ENCODE measurements at places on chromosomes 2 and 18. TPM values are rescaled to one million over a fixed set of nuclear protein-coding genes. Genes with fewer than 3 reads are reported as not detected.
A peak's percentile ranks its signal among the peaks of the same experiment; 100 is the strongest.

- no peak for DNase-seq
These were observed 151.8 kb downstream of the ST6GAL2 start for GRCh38 chr2:106734165-106734564.

DNA sequence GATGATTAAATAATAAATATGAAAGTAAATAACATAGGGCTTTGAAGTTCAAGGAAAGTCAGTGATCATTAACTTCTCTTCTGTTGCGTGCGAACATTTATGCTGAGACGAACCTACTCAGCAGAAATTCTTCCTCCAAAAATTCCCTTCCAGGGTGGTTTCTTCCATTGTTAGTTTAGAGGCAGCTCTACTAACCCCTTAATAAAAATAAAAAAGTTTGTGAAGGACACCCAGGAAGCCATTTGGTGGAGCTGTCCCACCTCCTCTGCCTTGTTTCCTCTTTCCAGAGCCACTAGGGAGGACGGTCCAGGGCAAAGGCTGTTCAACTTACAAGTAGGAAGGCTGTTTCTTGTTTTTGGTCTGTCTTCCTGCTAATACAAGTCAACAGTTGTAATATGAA lies 2.1 kb upstream of the SMAD2 start:
- peak; percentile 33 for DNase-seq

C1QL2 gene
- not detected for total RNA-seq

PREB gene
- 39.8 TPM for total RNA-seq

LTBP1 gene
- total RNA-seq: 61.9 TPM

DNA sequence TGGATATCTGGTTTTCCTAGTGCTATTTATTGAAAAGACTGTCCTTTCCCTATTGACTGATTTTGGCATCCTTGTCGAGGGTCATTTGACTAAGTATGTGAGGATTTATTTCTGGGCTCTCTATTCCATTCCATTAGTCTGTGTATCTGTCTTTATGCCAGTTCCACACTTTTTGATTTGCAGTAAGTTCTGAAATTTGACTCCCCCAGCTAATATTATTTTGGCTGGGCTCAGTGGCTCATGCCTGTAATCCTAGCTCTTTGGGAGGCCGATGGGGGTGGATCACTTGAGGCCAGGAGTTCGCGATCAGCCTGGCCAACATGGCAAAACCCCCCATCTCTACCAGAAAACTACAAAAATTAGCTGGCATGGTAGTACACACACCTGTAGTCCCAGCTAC lies 46.8 kb upstream of the GAREM2 start:
- no peak for DNase-seq

GRCh38 chr2:196105951-196106350 lies 37.3 kb upstream of the DNAH7 start:
- DNase-seq: no peak

- DNase-seq: no peak
These were observed 30.3 kb downstream of the GPR75 start for GRCh38 chr2:53829273-53829979.

DNA sequence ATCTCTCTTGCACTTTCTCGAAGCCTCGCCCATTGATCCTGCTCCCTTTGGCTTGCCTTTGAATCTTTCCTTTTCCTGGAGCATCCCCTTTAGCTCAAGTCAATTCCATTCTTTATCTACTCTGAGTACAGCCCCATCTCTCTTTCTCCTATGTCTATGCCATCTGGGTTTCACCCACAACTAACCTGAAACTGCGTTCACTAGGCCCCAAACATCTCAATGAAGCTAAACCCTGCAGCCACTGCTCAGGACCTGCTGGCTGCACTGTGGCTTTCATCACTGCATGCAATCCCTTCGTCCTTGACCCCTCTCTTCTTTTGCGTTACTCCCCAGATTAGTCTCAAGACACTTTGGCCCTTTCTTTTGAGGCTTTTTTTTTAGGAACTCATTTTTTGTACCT lies 81.6 kb upstream of the CYRIA start:
- no peak for DNase-seq

FAM228A gene
- not detected for total RNA-seq

DNA sequence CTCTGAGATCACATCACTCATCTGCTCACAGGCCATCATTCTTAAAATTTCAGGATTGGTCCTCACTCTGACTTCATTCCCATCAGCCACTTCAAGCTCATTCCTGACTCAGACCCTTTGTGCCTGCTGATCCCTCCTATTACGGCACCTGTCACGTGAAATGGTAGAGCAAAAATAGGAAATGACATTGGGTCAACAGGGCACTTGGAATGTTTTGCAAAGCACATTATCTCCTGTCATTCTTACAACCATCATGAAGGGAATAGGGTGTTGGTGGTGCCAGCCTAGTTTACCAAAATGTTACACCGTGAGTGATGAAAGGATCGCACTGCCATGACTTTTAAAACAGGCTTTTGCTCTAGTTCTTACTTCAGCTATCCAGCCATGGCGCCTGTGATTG lies 61.1 kb downstream of the EIF5B start:
- no peak for DNase-seq

TRIP12 gene
- 107 TPM for total RNA-seq

- DNase-seq: no peak
These were observed 673.1 kb downstream of the SOCS6 start for GRCh38 chr18:70961939-70962338.

GRCh38 chr2:43267381-43267780 lies 41.0 kb upstream of the ZFP36L2 start:
- DNase-seq: no peak

DNA sequence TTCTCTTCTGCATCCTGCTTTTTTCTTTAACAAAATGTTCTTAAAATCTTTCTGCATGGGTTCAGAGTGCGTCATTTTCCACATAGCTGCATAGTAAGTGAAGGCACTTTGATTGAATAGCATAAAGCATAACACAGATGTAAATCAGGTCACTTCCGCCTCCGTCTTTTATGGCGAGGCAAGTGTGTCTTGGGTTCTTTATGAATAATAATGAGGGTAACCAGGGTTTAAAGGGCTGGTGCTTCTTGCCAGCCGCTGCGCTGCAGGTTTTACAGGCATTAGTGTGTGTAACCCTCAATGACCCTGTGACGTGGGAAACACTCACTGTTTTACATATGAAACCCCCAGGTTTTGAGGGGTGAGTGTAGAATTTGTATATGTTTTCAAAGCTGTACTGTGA lies 164.2 kb downstream of the MYT1L start:
- DNase-seq: no peak

- DNase-seq: no peak
These were observed 38.0 kb downstream of the ADNP2 start for GRCh38 chr18:80147037-80147417.

DNA sequence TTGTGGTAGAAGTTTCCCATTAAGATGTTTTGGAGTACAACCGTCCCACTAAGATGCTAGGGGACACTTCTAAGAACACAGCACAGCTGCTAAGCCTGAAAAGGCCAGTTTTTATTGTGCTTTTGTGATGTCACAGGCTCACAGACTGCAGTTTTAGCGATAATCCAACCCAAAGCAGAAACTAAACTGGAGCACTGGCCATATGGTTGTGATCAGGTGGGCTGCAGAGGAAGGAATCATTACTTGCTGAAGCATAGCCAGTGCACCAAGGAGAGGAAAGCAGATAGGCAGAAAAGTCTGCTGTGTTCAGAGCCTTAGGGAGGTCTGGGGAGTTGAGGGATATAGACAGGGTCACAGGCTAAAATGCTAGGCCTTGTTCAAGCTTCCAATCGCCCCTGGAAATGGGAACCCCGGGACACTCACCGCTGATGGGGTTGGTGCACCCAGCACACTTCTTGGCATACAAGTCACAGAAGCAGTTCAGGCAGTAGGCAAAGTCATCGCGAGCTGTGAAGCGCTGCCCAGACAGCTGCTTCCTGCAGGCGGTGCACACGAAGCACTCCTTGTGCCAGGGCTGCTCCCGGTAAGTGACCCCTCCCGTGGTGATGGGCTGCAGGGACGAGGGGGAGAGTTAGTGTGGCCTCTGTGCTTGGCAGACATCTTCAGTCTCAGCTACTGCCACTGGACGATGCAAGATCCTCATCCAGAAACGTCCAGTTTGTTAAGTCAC lies 25.7 kb downstream of the C2orf49 start:
- no peak for DNase-seq

GRCh38 chr2:37776487-37776886 lies 105.0 kb upstream of the CDC42EP3 start:
- DNase-seq: no peak

DNA sequence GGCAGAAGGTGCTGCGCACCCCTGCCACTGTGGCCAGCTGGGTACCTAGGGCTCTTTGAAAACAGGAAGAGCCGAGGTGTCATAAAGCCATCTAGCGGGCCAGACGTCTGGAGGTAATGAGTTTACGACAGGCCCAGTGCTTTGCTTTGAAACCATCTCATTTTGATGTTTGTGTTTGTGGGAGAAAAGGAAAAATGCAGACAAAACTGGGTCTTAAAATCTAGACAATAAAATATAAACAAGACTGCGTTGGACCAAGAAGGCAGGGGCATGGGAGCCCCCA lies 3.2 kb downstream of the HOXD9 start:
- DNase-seq: no peak

GRCh38 chr2:36322108-36322507 lies 33.5 kb upstream of the CRIM1 start:
- peak; percentile 65 for DNase-seq

DNA sequence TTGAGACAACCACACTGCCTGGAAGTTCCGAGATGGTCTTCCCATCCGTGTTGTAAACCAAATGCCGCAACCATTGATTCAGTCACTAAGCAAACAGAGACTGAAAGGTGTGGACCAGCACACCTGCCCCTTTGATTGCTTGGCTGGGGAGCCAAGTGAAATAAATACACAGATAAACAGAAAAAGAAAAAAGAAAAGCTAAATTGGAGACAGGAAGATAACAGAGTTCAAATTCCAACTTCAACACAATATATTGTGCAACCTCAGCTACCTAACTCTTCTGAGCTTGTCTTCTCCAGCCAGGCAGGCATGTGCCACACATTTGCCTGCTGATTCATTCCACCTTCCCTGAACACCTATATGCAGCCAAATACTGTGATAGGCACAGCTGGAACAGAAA lies 110.9 kb downstream of the PID1 start:
- no peak for DNase-seq

LCT gene
- total RNA-seq: 0.03 TPM

BUB1 gene
- 266 TPM for total RNA-seq

- no peak for DNase-seq
These were observed 97.1 kb upstream of the ZNF516 start for GRCh38 chr18:76592096-76592495.

DNA sequence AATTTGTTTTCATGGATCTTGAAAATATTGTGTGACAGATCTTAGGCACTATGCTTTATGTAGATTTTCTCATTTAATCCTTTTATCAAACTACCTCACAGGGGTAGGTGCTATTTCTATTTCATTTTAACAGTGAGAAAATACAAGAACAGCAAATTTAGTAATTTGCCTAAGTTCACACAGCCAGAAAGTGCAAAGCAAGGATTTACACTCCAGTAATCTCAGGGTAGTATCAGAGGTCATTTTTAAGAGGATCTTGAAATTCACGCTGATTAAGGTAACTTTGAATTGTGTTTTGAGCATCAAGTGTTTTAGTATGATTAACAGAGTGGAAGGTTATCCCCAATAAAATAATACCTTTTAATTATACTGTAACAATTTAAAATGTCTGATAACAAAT lies 10.1 kb upstream of the KCNJ3 start:
- DNase-seq: no peak

LBX2 gene
- total RNA-seq: 0.12 TPM

GRCh38 chr2:159933040-159933726 lies 129.2 kb downstream of the PLA2R1 start:
- DNase-seq: no peak

DNA sequence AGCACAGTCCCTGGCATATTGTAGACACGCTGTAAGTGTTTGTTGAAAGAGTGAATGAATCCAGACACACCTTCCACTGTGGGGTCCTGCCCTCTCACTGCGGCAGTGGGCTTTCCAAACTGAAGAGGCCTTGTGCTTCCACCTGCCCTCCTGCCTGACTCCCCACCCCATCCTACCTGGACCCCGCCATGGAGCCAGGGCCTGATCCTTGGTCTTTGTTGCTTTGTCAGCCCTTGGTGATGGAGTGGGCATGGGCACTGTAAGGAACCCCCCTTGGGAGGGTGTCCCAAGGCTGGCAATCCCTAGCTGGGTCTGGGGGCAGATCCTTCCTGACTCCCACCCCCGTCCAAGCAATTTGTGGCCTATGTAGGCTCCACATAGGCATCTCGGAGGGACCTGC lies 33.1 kb downstream of the KLHL29 start:
- no peak for DNase-seq

UPP2 gene
- total RNA-seq: not detected

- no peak for DNase-seq
These were observed 462.3 kb downstream of the MEIS1 start for GRCh38 chr2:66897181-66897580.

CBLN2 gene
- not detected for total RNA-seq

GRCh38 chr2:212265777-212266176 lies 272.8 kb downstream of the ERBB4 start:
- no peak for DNase-seq

- no peak for DNase-seq
These were observed 49.9 kb downstream of the ZAP70 start for GRCh38 chr2:97763176-97763845.

GRCh38 chr2:178306352-178307073 lies 112.2 kb downstream of the OSBPL6 start:
- DNase-seq: peak; percentile 68

GRCh38 chr2:29293830-29294438 lies 178.7 kb downstream of the CLIP4 start:
- DNase-seq: peak; percentile 74

- no peak for DNase-seq
These were observed 483.9 kb downstream of the DPP10 start for GRCh38 chr2:114926303-114926702.

SPEG gene
- 18.4 TPM for total RNA-seq

RNMT gene
- total RNA-seq: 44.5 TPM

GRCh38 chr2:224736227-224736626 lies 20.1 kb upstream of the CCDC195 start:
- no peak for DNase-seq

LYPD6B gene
- not detected for total RNA-seq

DNA sequence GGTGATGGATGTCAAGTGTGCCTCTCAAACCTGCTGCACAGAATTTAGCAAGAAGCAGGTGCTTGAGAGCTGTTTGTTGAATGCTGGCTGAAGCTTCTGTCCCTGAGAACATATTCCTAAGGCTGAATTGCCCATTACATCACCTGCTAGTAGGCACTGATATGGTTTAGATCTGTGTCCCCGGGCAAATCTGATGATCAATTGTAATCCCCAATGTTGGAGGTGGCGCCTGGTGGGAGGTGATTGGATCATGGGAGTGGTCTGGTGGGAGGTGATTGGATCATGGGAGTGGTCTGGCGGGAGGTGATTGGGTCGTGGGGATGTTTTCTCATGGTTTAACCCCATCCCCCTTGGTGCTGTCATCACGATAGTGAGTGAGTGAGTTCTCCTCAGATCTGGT lies 128.0 kb downstream of the HRH4 start:
- DNase-seq: no peak

DNA sequence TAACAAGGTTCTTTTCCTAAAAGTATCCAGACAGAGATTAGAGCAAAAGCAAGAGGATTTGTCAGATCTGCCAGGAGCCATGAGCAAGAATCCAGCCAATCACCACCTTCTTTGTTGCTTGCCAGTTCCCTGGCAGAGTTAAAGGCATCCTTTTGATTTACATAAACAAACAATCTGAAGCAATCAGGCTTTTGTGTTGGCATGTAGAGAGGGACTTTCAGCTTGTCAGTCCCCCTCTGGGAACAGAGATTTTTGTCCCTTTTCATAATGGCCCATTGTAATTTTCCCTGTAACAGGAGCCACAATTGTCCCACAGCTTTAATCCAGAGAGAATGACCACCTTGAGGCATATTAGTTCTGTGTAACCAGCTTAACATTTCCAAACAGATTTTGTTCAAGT lies at the start of gene ERMN:
Gene ERMN, minus strand, starts transcription at position 39 of the 400 bp plus-strand sequence. CDS start 182 bp downstream, outside the sequence.
- DNase-seq: peak; percentile 91

All from neural progenitor cell (in vitro differentiated cells).